ENCODE measurements at places on chromosomes 2 and 18.

DNA sequence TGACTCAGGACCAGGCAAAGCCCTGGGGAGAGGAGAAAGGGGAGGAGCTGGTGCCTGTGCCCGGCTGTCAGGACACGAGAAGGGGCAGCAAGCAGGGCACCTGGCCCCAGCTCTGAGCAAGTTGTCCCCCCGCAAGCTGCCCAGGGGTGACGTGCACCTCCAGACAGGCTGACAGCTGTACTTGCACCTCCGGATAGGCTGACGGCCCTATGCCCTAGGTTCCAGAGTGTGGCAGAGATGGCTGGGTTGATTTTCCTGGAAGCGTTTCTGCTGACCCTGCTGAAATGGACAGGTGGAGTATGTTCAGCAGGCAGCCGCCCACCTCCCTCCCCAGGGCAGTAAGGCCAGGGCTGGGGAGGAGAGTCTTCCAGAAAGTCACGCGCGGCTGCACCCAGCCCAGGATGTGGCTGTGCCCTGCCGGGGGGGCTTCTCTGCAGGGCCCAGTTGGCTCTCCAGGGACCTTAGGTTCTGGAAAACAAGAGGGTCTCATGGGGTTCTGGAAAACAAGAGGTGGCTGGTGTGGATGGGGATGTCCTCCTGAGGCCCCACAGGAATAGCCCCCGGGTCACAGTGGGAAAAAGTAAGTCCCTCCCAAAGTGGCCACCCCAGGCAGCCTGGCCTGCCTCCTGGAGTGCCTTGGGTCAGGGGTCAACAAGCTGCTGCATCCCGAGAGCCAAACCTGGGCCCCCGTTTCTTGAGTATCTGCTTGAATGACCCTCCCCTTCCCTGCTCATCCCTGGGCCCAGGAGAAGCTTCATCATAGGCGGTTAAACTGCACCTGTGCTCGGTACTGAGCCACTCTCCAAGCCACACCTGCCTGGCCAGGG, 71.4 kb upstream of the OTOS start:
- no peak for DNase-seq

- no peak for DNase-seq
Observed at GRCh38 chr2:202378001-202378400, 1.9 kb downstream of the BMPR2 start.

DNA sequence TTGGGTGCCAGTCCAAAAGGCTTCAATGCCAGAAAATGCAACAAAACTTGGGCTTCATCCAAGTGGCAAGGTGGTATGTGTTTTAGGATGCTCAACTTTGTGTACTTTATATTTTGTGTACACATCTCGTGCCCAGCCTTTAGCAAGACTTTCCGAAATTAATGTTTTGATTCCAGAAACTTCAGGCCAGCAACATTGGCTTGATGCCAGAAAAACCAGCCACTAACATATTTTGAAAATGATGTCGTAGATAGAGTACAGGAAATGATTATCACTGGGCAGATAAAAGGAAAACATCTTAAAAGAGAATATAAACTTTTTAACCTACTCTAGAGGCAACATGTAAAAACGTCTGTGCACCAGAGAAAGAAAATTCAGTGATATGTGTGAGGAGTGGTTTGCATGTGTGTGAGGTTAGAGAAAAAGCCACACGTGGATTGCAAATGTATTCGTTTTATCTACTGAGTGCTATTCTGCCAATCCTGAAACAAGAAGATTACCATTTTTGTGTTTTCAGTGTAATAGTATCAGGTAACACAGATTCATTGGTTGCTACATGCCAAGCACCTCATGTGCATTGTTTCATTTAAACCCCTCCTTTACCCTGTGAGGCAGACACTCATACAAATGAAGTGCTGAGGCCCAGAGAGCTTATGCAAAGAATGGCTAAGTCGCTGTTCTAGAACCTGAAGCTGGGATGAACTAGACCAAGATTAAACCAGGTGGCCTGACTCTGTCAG, 264.8 kb downstream of the C1D start:
- DNase-seq = no peak

GRCh38 chr2:75480971-75481836, 79.5 kb downstream of the EVA1A start:
- DNase-seq = no peak

GRCh38 chr2:120594856-120595685, 140.6 kb upstream of the GLI2 start:
- DNase-seq = no peak

GRCh38 chr2:218796691-218797090, 14.7 kb downstream of the CYP27A1 start:
- DNase-seq = no peak

GRCh38 chr2:79612999-79613398, 100.1 kb downstream of the CTNNA2 start:
- DNase-seq = no peak

- no peak for DNase-seq
Observed at GRCh38 chr2:62413116-62413663, 92.8 kb downstream of the TMEM17 start.

DNA sequence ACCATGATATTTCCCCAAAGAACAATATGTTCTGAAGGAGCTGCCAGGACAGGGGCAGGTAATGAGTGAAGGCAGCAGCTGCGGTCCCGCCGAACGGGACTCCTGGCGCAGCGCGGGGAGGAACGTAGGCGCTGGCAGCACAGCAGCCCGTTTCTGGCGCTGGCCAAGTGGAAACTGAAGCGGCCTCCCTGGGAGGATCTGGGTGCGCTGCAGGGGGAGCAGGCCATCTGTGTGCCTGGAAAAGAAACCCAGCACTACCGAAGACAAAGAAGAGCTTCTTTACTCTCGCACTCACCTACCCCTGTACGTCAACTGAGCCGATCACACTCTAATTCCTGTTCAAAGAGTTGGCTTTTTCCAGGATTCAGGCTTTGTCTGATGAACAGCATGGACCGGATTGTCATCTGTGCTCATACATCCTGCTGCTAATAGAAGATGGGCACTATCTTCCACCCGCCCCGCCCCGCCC, 11.8 kb downstream of the G6PC2 start:
- DNase-seq = no peak

DNA sequence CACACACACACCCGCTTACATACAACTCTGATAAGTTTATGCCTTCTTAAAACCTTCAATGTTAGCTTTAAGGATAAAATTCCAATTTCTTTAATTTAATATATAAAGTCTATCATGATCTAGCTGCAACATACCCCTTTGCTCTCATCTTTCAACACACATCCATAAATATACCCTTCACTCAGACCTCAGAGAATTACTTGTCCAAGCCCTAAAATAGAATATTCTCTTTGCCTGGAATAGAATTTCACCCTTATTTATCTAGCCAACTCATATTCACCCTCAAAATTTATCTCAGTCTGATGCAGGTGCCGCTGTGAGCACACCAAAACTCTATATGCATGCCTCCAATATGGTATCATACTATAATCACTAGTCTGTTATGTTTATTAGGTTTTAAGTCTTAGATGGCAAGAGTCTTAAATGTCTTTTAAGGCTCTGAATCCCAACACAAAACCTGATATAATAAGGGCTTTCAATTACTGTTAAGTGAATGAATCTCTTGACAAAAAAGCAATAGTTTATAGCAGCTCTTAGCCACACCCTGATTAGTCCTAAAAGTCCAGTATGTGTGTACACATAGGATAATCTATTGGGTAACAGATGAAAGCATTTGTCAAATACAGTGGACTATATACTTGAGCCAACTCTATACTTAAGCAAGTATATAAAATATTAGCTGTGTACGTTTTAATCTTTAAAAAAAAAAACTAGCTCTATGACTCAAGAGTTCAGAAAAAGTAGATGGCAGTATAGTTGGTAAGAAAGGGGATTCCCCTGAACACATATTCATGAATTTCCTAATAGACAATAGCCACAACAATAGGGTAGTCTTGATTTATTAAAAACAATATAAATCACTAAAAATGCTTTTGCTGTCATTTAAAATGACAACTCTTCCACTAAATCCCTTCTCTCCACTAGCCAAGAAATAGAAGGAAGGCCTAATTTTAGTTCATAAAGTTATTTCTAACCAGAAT, 144.5 kb downstream of the EXOC6B start:
- no peak for DNase-seq

GRCh38 chr2:40148334-40148733, 303.6 kb downstream of the SLC8A1 start:
- DNase-seq = no peak

DNA sequence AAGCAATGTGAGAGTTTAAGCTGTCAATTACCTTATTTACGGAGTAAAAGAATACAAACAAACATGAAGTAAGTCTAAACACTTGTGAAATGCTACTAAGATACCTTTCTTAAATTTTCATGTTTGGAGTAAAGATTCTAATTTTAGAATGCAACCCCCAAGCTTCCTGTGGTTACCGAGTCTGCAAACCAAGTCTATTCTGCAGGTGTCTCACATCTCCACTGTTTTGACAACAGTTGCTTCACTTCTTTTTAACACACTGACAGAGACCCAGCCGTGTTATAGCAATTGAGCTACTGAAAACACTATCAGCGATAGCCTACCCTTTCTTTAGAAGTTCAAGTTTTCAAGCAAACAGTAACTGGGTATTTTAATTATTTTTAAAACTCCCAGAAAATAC, 608.3 kb downstream of the ERBB4 start:
- DNase-seq = no peak

DNA sequence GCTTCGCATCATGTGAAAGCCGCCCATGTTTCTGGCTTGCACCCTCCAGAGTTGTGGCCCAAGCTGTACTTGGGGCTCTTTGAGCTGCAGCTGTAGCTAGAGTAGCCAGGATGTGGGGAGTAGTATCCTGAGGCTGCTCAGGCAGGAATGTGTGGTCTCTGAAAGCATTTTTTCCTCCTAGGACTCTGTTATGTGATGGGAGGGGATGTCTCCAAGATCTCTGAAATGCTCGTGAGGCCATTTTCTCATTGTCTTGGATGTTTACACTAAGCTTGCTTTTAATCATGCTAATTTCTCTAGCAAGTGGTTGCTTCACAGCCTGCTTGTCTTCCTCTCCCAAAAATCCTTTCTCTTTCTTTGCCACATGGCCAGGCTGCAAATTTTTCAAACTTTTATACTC, 687.6 kb downstream of the DCDC2C start:
- DNase-seq = no peak

DNA sequence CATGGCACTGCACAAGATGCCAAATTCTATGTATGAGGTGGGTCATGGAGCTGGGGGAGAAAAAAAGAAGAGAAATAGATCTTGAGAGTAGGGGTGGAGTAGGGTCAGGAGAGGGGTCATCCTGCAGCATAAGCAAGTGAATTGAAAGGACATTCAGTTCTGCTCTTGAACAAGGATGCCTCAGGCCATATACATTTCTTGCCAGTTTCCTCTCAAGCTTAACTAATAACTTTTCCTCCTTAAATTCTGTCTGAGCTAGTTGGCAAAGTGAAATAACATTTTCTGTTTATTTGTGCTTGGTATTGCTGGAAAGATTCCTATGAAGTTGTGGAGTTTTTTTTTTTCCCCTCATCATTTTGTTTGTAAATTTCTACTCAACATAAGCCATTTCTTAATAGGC, 99.0 kb upstream of the LTBP1 start:
- DNase-seq = no peak

DNA sequence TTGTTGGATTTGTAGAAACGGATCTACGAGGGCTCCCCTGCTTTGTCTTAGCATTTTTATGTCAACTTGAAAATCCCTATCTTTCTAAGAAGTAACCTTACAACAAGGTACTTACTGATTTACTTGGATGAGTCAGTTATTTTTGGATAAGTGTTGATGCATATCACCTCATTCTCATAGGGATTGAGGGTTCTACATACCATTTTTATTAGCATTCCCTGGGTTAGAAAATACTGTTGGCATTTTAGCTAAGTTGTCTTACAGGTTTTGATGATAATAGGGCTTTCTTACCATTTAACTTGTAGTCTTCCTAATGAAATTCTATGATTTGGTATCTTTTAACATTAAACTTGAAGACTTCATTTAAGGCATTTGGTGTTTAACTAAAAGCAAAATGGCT, 125.2 kb downstream of the UBE2E3 start:
- no peak for DNase-seq

DNA sequence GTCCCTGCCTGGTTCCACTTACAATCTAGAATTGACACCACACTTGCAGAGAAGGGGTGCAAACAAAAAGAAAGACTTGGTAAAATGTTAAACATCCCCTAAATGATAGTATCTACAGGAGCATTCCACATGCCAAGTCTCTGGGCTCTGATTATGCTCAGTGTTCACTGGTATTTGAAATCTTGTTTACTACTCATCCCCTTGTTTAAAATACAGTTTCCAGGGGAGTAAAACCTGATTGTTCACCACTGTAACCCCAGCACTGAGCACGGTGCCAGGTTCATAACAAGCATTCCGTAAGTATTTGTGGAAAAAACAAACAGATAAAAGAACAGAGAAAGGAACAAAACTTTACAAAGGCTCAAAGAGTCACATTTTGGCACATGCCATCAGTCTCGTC, 11.7 kb downstream of the EPB41L3 start:
- DNase-seq = no peak

DNA sequence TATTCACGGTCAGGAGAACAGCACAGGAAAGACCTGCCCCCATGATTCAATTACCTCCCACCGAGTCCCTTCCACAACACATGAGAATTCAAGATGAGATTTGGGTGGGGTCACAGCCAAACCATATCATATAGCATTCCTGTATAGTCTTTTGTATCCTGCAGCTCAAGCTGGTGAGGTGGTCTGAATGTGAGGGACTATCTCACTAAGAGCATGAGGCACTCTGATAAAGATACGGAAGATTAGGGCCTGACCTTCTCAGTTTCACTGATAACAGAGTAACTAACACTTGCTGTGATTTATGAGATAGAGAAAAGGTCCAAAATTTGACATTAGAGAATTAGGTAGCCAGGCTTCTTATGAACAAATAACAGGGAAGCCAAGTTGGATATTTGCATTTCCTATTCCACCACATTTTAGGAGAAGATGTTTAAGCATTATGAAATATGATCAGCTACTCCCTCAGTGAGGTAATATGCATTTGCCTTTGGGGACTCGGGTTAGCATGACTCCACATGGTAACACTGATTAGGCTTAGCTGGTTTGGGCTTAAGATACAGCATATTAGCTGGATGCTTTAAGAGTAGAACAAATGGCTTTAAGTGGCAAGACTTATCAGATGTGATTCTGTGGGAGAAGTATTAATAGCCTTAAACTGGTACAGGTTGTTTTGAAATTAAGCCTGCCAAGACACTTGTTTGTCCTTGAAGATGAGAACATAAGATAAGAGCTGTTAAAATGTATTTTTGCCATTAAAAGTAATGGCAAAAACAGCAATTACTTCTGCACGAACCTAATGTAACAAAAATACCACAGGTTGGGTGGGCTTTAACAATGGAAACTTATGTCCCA, 106.9 kb upstream of the MSTN start:
- no peak for DNase-seq

DNA sequence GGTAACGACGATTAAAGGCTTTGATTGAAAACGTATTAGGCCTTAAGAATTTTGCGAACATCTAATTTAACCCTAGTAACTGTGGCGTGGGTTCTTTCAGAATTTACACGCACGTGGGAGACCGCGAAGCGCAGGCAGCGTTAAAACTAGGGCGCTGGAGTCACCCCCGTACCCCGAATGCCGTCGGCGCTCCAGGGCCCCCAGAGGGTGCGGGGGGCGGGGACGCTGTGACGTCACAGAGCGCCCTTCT, 673 bp upstream of the SMCHD1 start:
- DNase-seq = peak; percentile 60
